ENCODE measurements at places on chromosomes 1 and 21.

- peak; percentile 23 for DNase-seq
Observed at GRCh38 chr1:236280438-236281197, 1.1 kb downstream of the ERO1B start.

DNA sequence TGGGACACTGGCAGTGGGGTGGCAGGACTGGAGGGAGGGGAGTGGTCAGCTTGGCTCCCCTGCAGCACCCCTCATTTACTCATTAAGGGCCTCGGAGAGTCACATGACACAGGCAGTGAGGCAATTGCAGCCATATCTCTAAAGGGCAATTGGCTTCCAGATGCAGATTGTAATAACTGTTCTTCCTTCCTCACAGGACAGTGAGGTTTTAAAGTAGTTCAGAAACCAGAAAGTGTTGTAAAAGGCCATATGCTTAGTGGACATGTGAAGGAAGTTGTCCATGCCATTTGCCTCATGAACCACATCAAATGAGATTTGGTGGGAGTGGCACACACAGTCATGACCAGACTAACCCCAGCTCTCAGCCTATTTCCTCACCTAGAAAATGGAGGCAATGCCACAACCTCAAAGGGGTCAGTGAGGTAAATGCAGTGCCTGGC, 11.1 kb downstream of the MTX1 start:
- no peak for DNase-seq

GRCh38 chr1:23916209-23917131, 3.3 kb upstream of the CNR2 start:
- no peak for DNase-seq

GRCh38 chr1:162626094-162626493, 6.2 kb upstream of the DDR2 start:
- no peak for DNase-seq

- no peak for DNase-seq
Observed at GRCh38 chr1:53948291-53948690, 2.1 kb downstream of the LRRC42 start.

- DNase-seq = no peak
Observed at GRCh38 chr1:78081980-78082860, 36.5 kb downstream of the GIPC2 start.

GRCh38 chr1:172935062-172935592, 115.6 kb downstream of the TNFSF18 start:
- no peak for DNase-seq

GRCh38 chr21:15022608-15023261, 42.1 kb downstream of the NRIP1 start:
- no peak for DNase-seq

- DNase-seq = no peak
Observed at GRCh38 chr1:244171241-244171985, 120.3 kb downstream of the ZBTB18 start.

GRCh38 chr1:1832820-1833219, 54.5 kb upstream of the NADK start:
- no peak for DNase-seq

- DNase-seq = no peak
Observed at GRCh38 chr1:69103705-69104385, 463.9 kb upstream of the LRRC7 start.

DNA sequence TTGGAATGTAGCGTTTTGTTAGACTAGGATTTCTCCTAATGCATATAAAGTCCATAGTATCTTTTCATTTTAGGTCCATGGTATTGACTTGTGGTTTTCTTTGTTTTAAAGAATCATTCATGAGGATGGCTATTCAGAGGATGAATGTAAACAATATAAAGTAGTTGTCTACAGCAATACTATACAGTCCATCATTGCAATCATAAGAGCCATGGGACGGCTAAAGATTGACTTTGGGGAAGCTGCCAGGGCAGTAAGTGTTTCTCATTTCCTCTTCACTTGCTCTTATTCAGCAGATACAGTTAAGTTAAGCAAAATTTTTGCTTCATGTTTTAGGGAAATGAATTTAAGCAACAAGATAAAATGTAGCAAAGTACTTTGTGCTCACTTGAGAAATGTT, 25.4 kb downstream of the GNAI3 start:
- DNase-seq = no peak

GRCh38 chr1:67051196-67051595, 2.8 kb downstream of the SLC35D1 start:
- no peak for DNase-seq

DNA sequence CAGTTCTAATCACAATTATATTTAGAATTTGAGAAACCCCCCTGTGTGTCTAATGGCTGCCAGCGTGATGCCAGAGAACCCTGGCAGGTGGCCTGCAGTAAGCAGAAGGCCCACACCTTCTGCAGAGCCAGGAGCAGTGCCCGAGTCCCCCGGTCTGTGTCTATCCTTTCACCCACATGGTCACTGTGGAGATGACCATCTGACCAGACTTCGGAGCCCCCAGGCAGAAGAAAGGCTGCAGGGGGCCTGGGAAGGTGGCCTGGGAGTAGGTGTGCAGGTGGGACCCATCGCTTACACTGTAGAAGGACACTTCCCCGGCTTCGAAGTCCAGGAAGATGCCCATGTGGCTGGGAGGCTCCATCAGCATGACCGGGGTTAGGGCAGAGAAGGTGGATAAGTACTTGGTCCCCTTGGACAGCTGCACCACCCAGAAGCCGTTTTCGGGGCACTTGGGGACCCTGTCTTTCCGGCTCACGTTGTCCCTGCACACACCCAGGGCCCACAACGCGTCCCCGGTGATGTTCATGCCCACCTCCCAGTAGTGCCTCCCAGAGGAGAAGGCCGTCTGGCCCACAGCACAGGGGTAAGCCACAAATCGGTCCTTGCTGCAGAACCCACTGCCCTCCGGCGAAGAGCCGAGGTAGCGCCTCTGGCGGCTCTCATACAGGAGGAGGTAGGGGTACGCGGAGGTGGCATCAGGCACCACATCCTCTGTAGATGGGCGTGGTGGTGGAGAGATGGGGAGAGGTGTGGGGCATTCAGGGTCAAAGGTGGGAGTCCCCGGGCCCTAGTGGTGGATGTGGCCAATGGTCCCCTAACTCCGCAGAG, 1.6 kb upstream of the TRIM11 start:
- DNase-seq = no peak

DNA sequence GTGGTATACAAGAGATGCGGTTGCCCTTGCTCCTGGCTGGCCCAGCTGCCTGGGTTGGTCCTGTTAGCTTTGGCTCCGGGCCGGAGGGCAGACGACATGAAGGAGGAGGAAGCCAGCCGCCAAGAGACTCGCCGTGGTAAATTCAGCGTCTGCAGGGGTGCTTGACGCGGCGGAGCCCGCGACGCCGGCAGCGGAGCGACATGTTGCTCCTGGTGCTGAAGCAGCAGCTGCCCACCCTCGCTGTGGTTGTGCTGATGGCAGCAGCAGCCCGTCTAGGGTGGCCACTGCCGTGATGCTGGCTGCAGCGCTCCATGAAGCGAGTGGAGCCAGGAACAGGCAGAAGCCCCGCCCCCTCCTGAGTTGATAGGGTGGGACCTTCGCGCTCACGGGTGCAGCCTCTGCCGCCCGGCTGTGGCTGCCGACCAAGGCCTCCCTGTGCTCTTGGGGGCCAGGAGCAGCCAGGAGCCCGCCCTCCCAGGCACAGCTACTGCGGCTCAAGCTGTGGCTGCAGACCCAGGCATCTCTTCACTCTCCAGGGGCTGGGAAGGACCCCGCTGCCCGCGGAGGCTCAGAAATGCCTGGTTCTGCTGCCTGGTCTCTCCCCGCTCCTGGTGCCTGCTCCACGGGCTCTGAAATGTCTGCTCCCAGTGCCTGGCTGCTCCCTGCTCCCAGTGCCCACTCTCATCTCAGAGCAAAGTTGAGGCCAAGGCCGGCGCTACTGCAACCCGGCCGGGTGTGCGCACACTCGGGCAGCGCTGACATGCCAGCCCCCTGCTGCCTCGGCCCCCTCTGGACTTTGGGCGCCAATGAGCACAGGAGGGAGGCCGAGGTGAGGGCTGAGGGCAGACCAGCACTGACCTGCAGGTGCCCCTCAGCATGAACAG, 4.4 kb upstream of the ZNF692 start:
- DNase-seq = peak; percentile 43

DNA sequence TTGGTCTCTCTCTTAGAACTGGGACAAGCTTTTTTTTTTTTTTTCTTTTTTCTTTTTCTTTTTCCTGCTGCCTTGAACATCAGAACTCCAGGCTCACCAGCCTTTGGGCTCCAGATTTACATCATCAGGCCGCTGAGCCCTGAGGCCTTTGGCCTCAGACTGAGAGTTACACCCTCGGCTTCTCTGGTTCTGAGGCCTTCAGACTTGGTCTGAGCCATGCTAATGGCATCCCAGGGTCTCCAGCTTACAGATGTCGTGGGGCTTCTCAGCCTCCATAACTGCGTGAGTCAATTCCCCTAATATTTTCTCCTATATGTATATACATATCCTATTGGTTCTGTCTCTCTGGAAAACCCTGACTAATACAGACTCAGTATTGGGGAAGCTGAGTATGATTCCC, 36.5 kb upstream of the RC3H1 start:
- no peak for DNase-seq

GRCh38 chr1:241140670-241141069, 216.3 kb downstream of the RGS7 start:
- DNase-seq = no peak

DNA sequence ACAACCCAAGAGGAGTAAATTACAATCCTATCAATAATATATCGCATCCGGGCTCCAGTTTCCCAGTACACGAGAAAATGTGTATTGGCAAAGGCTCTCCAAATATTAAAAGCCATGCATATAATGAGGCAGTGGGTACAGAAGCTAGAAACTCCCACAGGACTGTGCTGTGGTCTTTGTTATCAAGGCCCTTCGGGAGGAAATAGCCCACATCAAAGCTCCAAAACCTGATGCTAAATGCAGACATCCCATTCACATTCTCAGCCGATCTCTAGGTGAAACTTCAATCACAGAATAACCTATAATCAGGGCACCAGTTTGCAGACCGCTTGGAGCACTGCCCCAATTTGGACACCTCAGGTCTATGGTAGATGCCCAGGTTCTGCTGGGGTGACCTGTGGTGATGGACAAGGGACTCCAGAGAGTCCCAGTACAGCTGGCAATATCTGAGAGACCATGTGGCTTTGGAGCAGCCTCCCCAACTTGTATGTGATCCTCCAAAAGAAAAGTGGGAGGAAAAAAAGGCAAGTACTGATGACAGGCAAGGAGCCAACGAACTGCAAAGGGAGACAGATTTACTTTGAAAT, 148.8 kb upstream of the CAMK1G start:
- DNase-seq = no peak

GRCh38 chr21:44967082-44968047, 27.5 kb downstream of the SLX9 start:
- no peak for DNase-seq

- no peak for DNase-seq
Observed at GRCh38 chr1:11541956-11542355, 63.0 kb downstream of the DISP3 start.

- DNase-seq = no peak
Observed at GRCh38 chr1:65176056-65176450, 28.1 kb downstream of the AK4 start.

GRCh38 chr21:31446226-31446855, 102.3 kb upstream of the TIAM1 start:
- DNase-seq = no peak

DNA sequence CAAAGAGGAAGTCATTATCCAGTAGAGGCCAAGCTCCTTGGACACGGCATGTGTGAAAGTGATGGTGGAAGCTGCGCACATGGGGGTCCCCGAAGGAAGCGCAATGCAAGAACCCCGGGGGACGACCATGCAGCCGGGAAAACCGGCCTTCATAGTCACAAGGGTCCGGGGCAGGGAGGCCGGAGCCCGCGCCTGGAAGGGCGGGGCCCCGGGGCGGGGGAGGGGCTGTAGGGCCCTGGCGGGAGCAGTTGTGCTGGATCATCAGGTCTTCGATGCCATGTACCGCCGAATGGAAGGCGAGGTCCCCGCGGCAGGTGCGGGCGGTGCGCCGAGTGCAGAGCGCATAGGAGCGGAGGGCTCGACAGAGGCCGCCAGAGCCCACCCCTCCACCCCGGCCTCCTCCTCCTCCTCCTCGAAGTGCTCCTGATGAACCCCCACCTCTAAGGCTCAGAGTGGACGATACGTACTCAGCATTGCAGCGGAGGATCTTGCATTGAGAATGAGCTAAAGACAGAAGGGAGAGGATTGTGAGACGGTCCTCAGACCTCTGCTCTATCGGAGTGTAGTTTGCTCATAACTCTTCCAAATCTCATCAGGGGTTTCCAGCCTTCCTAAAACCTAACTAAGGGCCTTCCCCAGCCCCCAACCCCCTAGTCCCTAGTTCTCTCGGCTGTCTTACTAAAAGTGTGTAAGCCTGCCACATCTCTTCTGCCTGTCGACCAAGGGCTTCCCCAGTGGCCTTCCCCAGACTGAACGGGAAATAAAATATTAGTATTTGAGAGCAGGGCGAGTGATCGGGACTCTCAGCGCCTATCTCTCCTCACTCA, 2.1 kb downstream of the HJV start:
- DNase-seq = no peak

- DNase-seq = no peak
Observed at GRCh38 chr1:22877112-22877915, 95.4 kb downstream of the LACTBL1 start.

- peak; percentile 13 for DNase-seq
Observed at GRCh38 chr1:37793773-37794371, at the start of gene MANEAL. Gene MANEAL (plus strand): TSS chr1:37793847. CDS start chr1:37794183, 336 bp downstream.

DNA sequence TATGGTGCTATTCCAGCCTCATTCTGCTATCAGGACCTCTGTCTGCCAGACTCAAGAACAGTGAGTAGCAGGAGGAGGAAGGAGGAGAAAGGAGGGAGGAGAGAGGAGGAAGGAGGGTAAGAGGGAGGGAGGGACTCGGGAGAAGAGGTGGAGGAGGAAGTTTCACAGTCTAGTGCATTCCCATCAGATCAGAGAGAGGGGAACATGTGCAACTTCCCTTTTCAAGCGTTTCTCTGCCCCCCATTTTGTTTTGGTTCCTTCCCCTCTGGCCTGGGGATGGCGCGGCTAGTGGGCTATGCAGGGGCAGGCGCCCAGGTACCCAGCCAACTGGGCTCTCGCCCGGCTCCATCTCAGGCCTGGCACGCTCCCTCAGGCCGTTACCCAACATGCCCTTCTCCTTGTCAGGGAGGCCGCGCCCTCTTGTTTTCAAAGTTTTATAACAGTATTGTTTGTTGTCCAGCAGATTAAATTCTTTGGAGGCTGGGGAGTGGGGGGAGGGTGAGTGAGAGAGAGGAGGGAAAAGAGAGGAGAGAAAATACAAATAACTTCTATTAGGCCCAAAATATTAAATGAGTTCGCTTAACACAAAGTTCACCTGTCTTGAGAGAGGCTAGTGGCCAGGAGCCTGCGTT, 56.0 kb downstream of the CD46 start:
- DNase-seq = no peak

GRCh38 chr1:200073286-200073637, 45.8 kb downstream of the NR5A2 start:
- DNase-seq = no peak

- DNase-seq = no peak
Observed at GRCh38 chr1:172326136-172326535, 94.3 kb upstream of the C1orf105 start.

- peak; percentile 38 for DNase-seq
Observed at GRCh38 chr1:242522996-242523718, 1.3 kb downstream of the PLD5 start.

GRCh38 chr1:57089855-57090254, 124.0 kb upstream of the C8B start:
- DNase-seq = no peak
